ENCODE measurements at places on chromosomes 6 and 20.

DNA sequence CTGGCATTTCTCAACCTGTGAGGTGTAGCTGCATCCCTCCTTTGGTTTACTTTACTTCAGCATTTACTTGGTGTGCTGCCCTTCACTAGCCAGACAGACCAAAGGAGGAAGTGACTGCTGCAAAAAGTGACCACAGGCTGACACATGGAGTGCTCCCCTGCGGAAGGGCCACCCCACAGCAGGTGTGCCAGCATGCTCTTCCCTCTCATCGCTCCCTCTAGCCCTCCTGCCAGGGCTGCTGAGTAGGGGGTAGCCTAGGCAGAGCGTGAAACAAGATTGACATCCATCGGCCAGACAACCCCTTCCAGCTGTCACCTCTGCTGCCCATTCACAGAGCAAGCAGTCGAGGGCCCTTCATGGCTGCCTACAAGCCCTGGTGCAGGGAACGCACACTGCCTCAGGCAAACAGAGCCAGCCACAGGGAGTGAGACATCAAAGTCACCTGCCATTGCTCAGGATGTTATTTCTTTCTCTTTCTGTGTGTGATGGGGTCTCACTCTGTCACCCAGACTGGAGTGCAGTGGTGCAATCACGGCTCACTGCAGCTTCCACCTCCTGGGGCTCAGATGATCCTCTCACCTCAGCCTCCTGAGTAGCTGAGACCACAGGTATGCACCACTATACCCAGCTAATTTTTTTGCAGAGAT, 102.0 kb upstream of the RPS6KA2 start:
- no peak for DNase-seq

GRCh38 chr6:1903780-1904465, 294.2 kb downstream of the FOXC1 start:
- no peak for DNase-seq

- DNase-seq, result no peak
Measured at GRCh38 chr6:52526634-52527033, 50.2 kb downstream of the TRAM2 start.

DNA sequence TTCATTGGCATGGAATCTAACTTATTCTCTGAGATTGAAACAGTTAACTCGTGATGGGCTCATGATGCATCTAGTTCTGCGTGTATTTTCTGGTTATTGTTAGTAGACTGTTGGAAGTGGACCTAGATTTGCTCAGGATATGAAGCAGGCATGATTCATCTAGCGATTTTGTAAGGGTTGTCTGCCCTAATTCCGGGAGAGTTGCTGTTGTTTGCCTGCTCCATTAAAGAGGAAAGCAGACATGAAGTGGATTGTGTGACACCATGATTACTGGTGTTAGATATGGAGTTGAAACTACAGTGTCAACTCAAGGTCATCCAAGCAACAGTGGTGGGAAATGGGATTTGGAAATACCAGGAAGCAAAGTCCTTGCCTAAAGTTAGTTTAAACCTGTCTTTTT, 41.0 kb downstream of the SOX4 start:
- no peak for DNase-seq

DNA sequence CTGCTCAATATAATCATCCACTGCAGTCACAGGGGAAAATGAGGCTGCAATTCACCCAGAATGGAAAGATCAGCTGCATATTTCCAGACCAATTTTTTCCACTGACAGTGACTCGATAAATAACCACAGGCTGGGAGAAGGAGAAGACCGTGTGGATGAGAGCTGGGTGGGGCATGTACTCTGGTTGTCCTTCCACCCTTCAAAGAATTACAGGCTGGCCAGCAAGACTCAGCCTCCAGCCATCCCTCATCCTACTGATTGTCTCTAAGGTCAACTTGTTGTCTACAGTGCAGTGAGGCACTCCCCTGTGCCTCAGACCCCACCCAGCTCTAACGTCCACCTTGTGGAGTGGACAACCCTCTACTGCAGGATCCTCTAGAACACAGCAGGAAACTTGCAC, 14.5 kb upstream of the MAS1 start:
- no peak for DNase-seq

GRCh38 chr6:136115941-136116340, 134.2 kb downstream of the MTFR2 start:
- DNase-seq, result no peak

- DNase-seq, result no peak
Measured at GRCh38 chr6:106913676-106914280, 60.8 kb downstream of the CD24 start.

- peak; percentile 81 for DNase-seq
Measured at GRCh38 chr6:5851261-5851757, 155.4 kb downstream of the NRN1 start.

DNA sequence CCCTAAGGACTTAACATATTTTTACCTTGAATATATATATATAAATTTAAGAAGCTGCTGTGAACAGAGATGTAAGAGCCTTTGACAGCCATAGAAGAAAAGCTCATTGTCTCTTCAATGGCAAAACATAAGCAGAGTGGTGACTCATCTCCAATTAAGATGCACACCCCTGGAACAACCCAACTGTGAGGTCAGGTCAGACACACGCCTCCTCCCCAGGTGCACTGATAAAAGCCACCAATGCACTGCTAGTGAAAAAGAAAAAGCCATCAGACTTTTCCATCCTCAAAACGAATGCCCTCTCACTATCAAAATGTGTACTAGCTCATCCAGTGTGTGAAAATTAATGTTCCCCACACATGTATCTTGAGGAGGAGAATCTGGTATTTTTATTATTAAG, 100.1 kb downstream of the SMLR1 start:
- DNase-seq, result no peak

GRCh38 chr20:13681248-13682125, 42.8 kb upstream of the TASP1 start:
- no peak for DNase-seq

- no peak for DNase-seq
Measured at GRCh38 chr6:82882363-82883023, 183.1 kb downstream of the UBE3D start.

DNA sequence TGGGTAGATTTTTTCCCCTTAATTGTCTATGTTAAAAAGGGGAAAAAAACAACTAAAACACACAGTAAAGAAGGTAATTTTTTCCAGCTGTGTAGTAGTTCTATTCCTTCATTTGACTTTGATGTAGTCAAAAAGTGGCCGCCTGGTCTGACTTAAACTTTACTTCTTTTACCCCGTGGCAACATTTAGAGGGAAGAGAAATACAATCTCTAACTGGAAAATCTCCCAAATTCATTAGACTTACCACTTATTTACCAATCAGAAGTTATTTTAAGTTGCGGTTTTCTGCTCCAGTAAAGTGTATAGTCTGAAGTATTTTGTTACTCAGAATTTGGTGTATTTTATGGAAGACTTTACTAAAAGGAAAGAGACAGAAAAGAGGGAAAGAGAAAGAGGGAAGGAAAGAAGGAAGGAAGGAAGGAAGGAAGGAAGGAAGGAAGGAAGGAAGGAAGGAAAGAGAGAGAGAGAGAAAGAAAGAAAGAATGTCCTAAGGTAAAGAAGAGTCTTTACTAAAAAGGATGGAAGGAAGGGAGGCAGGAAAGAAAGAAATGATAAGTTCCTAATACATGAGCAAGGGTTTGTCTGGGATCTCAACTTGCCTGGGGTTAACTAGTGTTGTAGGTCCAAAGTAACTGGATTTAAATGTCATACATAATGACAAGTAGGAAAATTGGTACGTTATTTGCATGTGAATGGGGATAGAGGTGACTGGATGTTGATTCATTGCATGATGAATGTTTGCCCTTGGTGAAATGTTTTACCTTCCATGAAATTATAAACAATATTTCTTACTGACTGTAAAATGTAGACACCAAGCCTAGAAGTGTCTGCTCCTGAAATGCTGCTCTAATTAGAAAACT, 135.1 kb downstream of the SAMD5 start:
- no peak for DNase-seq

GRCh38 chr6:166040292-166040691, 127.4 kb downstream of the TBXT start:
- no peak for DNase-seq

DNA sequence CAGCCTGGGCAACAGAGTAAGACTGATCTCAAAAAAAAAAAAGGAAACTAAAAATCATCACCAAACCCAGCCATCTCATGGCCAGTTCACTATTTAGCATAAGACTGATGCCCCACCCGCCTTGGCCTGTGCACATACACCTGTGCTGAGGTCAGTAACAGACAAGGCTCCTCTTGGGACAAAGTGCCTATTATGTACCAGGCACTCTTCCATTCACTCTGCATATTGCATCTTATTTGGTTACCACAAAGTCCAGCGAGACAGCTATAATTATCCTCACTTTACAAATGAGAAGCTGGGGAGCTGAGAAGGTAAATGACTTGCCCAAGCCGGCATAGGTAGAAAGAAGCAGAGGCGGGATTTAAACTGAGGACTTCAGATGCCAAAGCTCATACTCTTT, 3.8 kb downstream of the PTPRT start:
- DNase-seq, result no peak

DNA sequence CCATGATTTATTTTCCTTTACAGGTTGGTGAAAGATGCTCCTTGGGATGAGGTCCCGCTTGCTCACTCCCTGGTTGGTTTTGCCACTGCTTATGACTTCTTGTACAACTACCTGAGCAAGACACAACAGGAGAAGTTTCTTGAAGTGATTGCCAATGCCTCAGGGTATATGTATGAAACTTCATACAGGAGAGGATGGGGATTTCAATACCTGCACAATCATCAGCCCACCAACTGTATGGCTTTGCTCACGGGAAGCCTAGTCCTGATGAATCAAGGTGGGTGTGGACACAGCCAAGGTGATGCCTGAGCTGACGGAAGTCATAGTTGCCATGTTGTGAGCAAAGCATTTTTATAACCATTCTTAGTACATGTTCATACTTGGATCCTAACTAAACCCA, 34.6 kb upstream of the CALHM6 start:
- DNase-seq, result no peak

- DNase-seq, result no peak
Measured at GRCh38 chr6:127581576-127581975, 4.6 kb downstream of the C6orf58 start.

DNA sequence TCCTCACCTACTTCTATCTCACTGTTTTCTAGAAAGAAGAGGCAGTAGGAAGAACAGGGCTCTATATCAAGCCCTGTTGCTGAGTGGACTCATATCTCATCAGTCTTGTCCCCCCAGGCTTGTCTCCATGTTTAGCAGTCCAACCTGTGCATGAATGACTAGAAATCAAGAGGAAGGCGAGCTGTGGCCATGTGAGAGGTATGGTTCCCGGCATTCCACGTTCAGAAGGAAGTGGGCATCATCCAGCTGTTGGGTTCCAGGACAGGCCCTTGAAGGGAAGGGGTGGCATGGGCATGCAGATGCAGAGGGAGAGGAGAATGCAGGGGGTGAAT, 176.6 kb downstream of the MRPL14 start:
- peak; percentile 2 for DNase-seq

GRCh38 chr20:41316602-41317545, 657 bp downstream of the ZHX3 start:
- DNase-seq, result peak; percentile 87

DNA sequence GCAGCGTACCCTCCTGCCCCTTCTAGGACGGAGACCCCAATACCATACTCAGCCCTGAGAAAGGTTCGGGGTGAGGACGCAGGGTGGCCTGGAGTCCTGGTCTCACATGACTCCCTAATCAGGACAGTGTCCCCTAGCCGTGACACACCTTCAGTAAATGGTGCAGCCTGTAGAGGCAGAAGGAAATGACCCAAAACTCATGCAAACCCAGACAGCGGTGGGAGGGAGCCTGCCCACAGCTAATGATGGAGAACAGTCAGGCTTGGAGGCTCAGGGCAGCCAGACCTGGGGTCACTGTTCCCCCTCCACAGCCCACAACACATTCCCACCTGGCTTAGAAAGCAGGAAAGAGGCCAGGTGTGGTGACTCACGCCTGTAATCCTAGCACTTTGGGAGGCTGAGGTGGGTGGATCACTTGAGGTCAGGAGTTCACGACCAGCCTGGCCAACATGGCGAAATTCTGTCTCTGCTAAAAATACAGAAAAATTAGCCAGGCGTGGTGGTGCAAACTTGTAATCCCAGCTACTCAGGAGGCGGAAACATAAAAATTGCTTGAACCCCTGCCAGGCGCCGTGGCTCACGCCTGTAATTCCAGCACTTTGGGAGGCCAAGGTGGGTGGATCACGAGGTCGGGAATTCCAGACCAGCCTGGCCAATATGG, 8.8 kb upstream of the HMGA1 start:
- no peak for DNase-seq

- DNase-seq, result no peak
Measured at GRCh38 chr20:24291014-24291413, 178.4 kb upstream of the SYNDIG1 start.

DNA sequence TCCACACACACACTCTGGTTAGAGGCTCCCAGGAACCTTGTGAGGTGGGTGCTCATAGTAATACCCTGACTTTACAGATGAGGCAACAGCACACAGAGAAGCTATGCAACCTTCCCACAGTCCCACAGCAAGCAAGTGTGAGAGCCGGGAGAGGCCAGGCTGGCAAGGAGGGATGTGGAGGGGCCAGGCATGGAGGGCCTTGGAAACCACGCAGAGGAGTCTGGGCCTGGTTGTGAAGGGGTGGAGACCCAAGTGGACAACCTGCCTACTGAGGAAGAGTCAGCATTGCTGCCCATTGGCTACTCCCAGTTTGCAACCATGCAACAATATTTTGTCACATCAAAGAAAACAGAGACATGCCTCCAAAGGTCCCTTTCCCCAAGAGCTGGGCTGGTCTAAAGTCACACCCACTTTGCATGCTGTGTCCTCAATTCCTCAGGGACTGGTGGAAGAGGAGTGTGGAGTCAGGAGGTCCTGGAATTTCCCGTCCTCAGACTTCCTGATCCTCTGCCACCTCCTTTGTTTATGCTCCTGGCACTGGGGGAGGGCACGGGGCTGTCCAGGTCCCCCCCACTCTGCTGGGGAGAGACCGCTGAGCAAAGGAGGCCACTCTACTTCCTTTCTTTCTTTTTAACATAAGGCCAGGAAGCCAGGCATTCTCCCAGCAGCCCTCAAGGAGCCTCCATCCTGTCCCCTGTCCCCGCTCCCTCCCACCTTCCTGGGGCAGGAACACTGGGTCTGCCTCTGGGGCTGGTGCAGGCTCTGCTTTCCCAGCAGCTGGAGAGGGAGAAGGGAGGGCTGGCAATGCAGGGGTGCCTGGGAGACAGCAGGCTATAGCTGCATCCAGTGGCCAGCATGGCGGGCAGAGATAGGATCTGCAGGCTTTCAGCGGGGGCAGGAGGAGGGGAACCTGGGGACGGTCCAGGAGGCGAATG, 68.3 kb downstream of the NOL4L start:
- no peak for DNase-seq

- no peak for DNase-seq
Measured at GRCh38 chr6:30557683-30557981, 537 bp downstream of the PRR3 start.

GRCh38 chr6:11320914-11321597, 88.6 kb upstream of the NEDD9 start:
- no peak for DNase-seq

- peak; percentile 87 for DNase-seq
Measured at GRCh38 chr20:50192364-50193198, 2.0 kb downstream of the CEBPB start.

All from activated T-cell treated with anti-CD3 and anti-CD28 coated beads, Interleukin-2, amount 50 U/mL, for 48 hours (primary cell).